ENCODE measurements at places on chromosomes 6 and 20.

- H3K4me3 ChIP-seq, result no peak overlapping the region
- no peaks in the 10 kb centered on the region for H3K4me1 ChIP-seq
- no peak for DNase-seq
- H3K36me3 ChIP-seq, result no peaks in the 10 kb centered on the region
- H3K27me3 ChIP-seq, result no peaks in the 10 kb centered on the region
- H3K27ac ChIP-seq, result no peak overlapping the region
Observed at GRCh38 chr20:4457566-4458543, 263.9 kb upstream of the PRND start.

GRCh38 chr6:134389129-134389528, 71.2 kb upstream of the SGK1 start:
- H3K4me1 ChIP-seq, result no peaks in the 10 kb centered on the region
- H3K27ac ChIP-seq, result no peak overlapping the region
- H3K36me3 ChIP-seq, result no peaks in the 10 kb centered on the region
- no peak overlapping the region for H3K4me3 ChIP-seq

DNA sequence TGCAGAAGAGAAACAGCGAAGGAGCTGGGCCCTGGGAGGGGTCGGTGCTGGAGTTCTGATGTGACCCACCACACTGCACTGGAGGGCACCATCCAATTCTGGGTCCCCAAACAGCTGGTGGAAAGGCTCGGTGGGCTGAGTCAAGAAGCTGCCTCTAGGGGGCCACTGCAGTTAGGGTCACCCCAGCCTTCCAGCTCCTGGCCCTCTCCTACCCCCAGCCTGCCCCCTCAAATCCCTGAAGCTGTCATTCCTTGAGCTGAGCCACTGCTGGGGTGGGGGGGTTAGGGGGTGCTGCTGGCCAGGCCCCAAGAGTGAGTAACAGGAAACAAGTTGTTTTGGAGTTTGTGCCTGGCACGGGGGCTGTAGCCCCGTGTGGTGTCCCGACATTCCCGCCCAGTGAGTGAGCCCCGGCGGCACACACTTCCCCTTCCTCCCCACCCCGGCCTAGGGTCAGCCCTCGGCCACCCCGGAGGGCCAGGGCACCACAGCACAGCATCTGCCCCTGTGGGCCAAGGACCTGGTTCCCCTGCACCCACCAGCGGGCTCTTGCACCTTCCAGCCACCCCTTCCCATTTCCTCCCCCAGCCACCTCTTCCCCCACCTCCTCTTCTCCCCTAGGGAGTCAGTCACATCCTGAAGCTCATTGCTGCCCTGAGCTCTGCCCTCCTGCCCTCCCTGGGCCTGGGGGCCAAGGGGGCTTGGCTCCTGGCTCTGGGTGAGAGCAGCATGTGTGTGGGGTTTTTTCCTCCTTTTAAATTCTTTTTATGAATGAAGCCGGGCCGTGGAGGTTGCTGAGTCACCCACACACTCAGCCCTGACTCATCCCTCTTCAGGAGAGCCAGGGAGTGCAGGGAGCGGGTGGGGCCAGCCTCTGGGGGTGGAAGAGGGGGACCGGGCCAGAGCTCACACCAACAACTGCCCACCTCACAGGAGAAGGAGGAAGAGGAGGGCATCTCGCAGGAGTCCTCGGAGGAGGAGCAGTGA, 4.6 kb downstream of the SMIM29 start:
- H3K4me3 ChIP-seq, result no peak overlapping the region
- peaks cover 41% of the 10 kb centered on the region for H3K36me3 ChIP-seq
- peaks cover 13% of the 10 kb centered on the region for H3K4me1 ChIP-seq
- no peak overlapping the region for H3K27ac ChIP-seq
- DNase-seq, result no peak

- H3K4me1 ChIP-seq, result no peaks in the 10 kb centered on the region
- no peak overlapping the region for H3K27ac ChIP-seq
- H3K27me3 ChIP-seq, result no peaks in the 10 kb centered on the region
- no peak for DNase-seq
Observed at GRCh38 chr6:168052291-168052891, 26.6 kb downstream of the FRMD1 start.

GRCh38 chr6:112874881-112875280, 527.8 kb downstream of the RFPL4B start:
- H3K27ac ChIP-seq, result no peak overlapping the region
- H3K36me3 ChIP-seq, result no peaks in the 10 kb centered on the region
- H3K27me3 ChIP-seq, result no peaks in the 10 kb centered on the region
- H3K4me1 ChIP-seq, result no peaks in the 10 kb centered on the region

DNA sequence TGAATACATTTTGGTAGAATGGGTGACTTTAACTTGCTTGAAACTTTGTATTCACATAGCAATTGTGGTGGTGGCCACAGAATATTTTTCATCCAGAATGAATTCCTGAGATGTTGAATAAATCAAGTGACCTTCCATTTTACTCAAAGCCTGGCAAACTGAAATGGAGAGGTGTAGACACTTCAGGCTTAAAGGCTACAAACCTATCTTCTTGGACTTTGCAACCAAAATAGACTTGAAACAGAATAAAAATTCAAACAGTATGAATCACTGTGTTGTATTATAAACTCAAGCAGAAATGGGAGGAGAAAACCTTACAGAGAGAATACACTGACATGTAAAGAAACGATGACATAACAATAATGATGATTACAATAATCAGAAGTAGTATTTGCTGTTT, 371.6 kb downstream of the BCKDHB start:
- H3K36me3 ChIP-seq, result no peaks in the 10 kb centered on the region
- H3K27me3 ChIP-seq, result no peaks in the 10 kb centered on the region
- no peak overlapping the region for H3K4me3 ChIP-seq
- H3K4me1 ChIP-seq, result no peaks in the 10 kb centered on the region

GRCh38 chr6:132052096-132052495, 100.9 kb upstream of the CCN2 start:
- H3K4me1 ChIP-seq, result no peaks in the 10 kb centered on the region
- no peak overlapping the region for H3K27ac ChIP-seq
- no peak overlapping the region for H3K4me3 ChIP-seq
- no peaks in the 10 kb centered on the region for H3K36me3 ChIP-seq
- no peaks in the 10 kb centered on the region for H3K27me3 ChIP-seq

DNA sequence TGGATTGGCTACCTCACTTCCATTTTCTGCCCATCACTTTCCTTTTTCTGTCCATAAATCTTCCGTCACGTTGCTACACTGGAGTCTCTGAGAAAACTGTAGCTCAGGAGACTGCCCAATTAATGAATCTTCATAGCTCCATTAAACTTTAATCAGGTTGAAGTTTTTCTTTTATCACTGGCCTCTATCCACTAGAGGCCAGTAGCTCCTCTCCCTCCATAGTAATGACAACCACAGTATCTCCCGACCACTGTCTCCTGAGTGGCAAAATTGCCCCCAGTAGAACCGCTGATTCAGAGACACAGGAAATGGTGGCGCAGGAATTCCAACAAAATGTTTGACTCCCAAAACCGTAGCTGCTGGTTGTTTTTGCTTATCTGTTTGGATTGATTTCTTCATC, 18.4 kb upstream of the DOK5 start:
- H3K4me3 ChIP-seq, result no peak overlapping the region
- H3K4me1 ChIP-seq, result no peaks in the 10 kb centered on the region
- no peaks in the 10 kb centered on the region for H3K36me3 ChIP-seq
- H3K27ac ChIP-seq, result no peak overlapping the region

GRCh38 chr6:147043994-147044477, 160.2 kb upstream of the STXBP5 start:
- no peaks in the 10 kb centered on the region for H3K4me1 ChIP-seq
- no peak overlapping the region for H3K27ac ChIP-seq
- no peaks in the 10 kb centered on the region for H3K36me3 ChIP-seq
- DNase-seq, result no peak

DNA sequence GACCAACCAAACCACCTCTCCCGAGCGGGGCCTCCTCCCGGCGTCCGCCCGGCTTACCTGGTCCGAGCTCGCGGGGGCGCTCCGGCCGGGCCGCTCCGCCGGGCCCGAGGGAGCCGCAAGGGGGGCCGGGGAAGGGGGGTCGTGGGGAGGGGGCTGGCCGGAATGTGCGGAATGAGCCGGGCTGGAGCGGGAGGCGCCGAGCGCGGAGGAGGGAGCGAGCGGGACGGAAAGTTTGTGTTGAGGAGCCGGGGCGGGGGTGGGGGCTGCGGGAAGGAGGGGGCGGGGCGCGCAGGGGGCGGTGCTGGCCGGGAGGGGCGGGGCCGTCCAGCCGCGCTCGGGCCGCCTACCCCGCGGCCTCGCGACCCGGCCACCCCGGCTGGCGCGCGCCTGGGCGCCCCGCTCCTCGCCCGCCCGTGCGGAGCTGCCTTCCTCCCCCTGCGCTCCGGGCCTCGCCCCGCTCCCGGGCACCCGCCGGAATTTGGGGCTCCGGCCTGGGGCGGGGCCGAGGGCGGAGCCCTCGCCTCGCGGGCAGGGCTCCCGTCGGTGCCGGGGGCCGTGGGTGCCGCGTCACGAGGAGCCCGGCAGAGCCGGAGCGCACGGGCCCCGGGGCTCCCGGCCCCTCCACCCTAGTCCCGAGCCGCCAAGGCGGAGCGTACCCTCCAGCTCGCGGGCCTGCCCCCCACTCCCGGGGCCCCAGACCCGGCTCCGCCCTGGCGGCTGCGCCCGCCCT, at the start of gene TEAD3:
Gene TEAD3 (minus strand): TSS at position 239 of the 730 bp plus-strand sequence.
- no peak within 1 kb of the TSS for H3K27ac ChIP-seq
- peak within 1 kb of the TSS; percentile 78 for H3K4me3 ChIP-seq
- H3K27me3 ChIP-seq, result peaks cover 6% of the 10 kb centered on the region
- DNase-seq, result peak; percentile 79
- no peaks in the 10 kb centered on the region for H3K36me3 ChIP-seq
- H3K4me1 ChIP-seq, result peaks cover 14% of the 10 kb centered on the region

DNA sequence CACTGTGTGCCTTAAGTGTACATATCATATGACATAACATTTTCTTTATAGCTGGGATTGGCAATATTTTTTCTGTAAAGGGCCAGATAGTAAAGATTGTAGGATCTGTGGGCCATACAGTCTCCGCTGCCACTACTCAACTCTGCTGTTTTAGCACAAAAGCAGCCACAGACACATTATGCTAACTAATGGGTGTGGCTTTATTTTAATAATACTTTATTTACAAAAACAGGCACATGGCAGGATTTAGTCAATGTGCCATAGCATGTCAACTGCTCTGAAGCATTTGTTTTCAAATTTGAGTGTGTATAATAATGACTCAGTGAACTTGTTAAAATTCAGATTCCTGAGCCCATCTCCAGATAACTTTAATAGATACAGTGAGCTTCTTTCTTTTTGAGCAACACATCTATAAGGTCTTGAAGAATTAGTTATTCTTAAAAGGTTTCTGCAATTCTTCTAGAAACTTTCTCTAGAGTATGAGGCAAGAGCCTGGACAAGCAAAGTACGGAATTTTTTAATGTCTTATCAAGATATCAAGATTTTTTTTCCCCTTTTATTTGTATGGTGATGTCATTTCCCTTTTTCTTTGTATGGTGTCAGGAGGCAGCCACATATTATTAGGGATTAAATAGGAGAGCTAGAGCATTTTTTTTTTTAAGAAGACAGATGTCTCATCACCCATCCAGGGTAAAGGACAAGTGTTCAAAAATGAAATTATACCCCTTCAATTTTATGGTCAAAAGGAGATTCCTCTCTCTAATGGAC, 518.3 kb downstream of the DHX35 start:
- H3K36me3 ChIP-seq, result no peaks in the 10 kb centered on the region
- no peak for DNase-seq
- no peaks in the 10 kb centered on the region for H3K4me1 ChIP-seq
- no peaks in the 10 kb centered on the region for H3K27me3 ChIP-seq

DNA sequence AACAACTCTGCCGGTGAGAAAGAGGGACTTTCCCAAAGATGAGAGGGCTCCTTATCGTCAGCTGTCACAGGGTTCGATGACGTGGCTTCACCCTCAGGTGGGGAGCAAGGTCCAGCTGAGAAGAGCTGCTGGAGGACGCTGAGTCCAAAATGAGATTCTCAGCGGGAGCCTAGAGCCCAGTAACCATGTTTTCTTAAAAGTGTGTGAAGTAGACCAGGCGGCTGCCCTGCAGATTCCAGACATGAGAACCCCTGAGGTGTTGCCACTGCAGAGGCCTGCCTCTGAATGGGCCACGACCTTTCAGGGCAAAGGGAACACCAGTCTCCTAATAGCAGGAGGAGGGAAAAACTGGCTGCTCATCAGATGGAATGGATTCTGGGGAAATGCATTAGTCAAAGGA, 375.1 kb downstream of the BTBD9 start:
- H3K36me3 ChIP-seq, result no peaks in the 10 kb centered on the region
- DNase-seq, result peak; percentile 13

- H3K27me3 ChIP-seq, result no peaks in the 10 kb centered on the region
- peaks cover 83% of the 10 kb centered on the region for H3K4me1 ChIP-seq
- no peak for DNase-seq
- no peak overlapping the region for H3K4me3 ChIP-seq
- peaks cover 19% of the 10 kb centered on the region for H3K36me3 ChIP-seq
Observed at GRCh38 chr6:90105506-90106170, 191.0 kb downstream of the BACH2 start.

DNA sequence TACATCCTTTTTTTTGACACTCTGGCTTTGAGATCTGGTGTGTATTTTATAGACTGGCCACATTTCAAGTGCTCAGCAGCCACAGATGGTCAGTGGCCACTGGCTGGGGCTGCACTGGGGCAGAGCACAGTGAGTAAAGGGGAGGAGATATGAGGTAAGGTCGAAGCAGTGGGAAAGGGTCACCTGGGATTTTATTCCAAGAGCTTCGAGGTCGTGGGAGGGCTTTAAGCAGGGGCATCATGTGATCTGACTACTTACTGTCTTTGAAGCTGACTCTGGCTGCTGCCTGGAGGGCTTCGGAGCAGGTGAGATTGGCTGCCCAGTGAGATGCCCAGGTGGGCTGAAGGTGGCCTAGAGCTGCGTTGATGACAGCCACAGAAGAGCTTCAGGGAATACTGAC, 6.7 kb downstream of the C20orf203 start:
- no peaks in the 10 kb centered on the region for H3K36me3 ChIP-seq
- H3K27ac ChIP-seq, result no peak overlapping the region
- no peak overlapping the region for H3K4me3 ChIP-seq
- no peak for DNase-seq
- no peaks in the 10 kb centered on the region for H3K4me1 ChIP-seq

DNA sequence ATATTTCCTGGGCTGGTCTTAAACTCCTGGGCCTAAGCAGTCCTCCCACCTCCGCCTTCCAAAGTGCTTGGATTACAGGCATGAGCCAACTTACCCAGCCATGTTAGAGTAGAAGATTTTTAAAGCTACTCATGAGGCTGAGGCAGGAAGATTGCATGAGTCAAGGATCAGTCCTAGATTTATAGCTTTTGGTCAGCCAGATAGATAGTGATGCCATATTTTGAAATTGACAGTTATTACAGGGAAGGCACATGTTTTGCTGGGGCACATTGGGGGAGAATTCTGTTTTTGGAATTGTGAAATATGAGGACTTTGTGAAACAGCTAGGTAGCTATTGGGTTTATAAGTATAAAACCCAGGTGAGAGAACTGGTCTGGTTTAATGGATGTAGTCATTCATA, 40.9 kb downstream of the DOP1A start:
- H3K27me3 ChIP-seq, result no peaks in the 10 kb centered on the region
- no peak overlapping the region for H3K4me3 ChIP-seq
- H3K4me1 ChIP-seq, result no peaks in the 10 kb centered on the region
- no peak overlapping the region for H3K27ac ChIP-seq
- DNase-seq, result no peak

All from B cell (primary cell).